ENCODE measurements at places on chromosomes 3 and 15.

- DNase-seq, result no peak
Measured at GRCh38 chr3:71548705-71549384, 34.7 kb downstream of the FOXP1 start.

- DNase-seq, result no peak
Measured at GRCh38 chr3:72163809-72164634, 379.1 kb upstream of the PROK2 start.

GRCh38 chr3:44340058-44340395 lies 1.5 kb downstream of the TCAIM start:
- no peak for DNase-seq

DNA sequence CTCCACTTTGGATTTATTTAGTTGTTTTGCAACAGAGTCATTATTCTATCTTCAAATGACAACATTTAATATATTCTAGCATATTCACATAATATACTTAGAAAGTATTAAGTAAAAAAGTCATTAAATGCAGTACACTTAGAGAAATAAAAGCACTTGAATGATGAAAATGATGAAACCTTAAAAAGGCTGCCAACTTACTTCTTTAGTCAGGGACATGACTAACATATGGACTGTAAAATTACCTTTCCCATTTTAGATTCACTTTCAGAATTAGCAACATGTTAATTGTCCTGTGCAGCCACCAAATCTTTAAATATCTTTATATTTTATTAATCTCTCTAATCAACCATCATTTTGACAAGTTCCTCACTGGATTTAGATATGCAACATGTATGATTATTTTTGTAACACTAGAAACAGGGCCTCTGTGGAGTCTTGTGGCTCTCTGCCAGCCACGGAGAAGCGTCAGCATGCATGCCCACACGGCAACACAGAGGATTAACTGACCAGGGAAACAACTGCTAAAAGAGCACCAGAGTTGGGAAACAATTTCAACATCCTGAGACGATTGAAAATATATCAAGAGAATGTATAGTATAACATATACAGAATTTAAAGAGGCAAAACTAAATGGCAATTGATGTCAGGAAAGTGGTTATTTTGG lies 95.7 kb downstream of the ANO10 start:
- DNase-seq, result no peak

GRCh38 chr3:133840767-133841166 lies 35.2 kb downstream of the SRPRB start:
- no peak for DNase-seq

GRCh38 chr3:13262493-13263211 lies 157.5 kb downstream of the NUP210 start:
- DNase-seq, result no peak

DNA sequence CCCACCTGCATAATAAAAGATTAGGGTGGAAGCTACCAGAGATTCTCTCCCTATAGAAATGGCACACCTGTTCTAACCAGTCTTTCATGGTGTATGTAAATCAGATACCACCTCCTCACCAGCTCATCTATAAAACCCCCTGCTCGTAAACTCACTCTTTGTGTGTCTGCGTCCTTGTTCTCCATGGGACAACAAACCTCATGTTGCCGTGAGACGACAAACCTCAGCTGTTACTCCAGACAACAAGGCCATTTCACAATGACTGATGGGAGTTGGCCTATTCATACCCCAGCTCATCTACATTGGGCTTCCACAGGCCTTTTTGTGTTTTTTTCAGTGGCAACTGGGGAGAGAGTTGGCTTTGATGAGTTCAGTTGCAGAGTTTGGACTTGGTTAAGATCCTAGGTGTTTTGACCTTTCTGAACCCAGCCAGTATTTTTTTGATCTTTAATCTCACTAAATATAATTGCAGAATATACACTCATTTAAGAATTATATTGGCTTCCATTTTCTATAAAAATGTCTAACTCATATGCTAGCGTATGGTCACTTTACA lies 96.6 kb upstream of the LRIG1 start:
- no peak for DNase-seq

All from activated T-helper 9 cell treated with anti-CD3 and anti-CD28 coated beads, Interleukin-2, amount 50 U/mL, for 16 hours (primary cell).